Sciatic nerve (tissue), 2 donors: ENCODE measurements at places on chromosomes 6 and 20. TPM values are rescaled to one million over a fixed set of nuclear protein-coding genes. Genes with fewer than 3 reads are reported as not detected.

DNA sequence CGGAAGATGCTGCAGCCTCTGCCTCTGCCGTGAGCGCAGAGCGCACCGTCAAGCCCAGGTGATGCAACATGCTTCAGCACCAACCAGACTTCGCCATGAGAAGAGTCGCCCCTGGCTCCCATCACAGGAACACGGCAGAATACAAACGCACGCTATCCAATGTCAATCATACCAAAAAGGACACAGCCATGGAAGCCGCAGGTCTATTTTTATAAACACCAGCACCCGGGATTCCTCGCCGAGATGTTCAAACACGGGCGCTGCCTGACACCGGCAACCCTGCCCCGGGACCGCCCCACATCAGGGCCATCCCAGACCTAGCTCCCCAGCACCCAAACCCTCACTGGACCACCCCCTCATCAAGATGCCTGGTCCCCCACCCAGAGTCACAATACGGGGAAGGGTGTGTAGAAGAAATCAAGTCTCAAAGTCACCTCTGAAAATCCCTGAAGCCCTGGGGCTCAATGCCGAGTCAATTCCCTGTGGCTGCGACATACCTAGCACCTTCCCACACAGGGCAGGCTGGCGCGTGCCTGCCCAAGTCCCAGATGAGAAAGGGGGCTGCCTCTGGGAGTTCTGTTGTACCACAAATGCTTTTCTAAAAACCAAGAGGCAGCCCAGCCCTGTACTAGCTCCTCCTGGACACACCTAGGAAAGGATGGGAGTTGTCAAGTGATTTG lies 17.9 kb downstream of the TAF4 start:
- DNase-seq = no peak

Gene ABHD16B
- total RNA-seq = not detected

Gene ADGRB3
- 8.5 TPM for total RNA-seq

DNA sequence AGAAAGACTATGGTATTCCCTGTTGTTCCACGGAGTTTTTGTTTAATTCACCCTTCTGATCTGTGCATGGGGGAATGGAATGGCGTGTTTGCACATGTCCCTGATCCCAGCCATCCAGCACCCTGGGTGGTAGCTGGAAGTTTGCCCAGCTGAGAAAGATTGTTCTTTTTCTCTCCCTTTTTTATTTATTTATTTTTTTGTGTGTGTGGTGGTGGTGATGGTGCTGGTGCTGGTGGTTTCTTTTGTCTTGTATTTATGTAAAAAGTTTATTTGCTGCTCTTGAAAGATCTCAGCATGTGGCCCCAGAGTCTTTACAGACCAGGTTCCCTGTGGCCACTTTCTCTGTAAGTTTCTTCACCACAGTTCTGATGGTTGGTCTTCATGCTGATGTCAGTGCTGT lies 372.6 kb downstream of the UTRN start:
- no peak for DNase-seq

DNA sequence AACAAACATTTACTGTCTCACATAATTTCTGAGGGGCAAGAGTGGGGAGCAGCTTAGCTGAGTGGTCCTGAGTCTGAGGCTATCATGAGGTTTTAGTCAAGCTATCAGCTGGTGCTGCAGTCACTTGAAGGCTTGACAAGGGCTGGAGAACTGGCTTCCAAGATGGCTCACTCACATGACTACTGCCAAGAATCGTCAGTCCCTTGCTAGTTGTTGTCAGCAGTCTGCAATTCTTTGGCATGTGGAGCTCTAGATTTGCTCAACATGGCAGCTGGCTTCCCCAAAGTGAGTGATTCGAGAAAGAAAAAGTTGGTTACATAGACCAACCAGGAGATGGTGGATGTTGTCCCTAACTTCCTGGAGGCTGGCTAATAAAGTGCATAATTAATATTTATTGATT lies 2.8 kb upstream of the LRRC1 start:
- DNase-seq = no peak

Gene MYT1
- not detected for total RNA-seq

DNA sequence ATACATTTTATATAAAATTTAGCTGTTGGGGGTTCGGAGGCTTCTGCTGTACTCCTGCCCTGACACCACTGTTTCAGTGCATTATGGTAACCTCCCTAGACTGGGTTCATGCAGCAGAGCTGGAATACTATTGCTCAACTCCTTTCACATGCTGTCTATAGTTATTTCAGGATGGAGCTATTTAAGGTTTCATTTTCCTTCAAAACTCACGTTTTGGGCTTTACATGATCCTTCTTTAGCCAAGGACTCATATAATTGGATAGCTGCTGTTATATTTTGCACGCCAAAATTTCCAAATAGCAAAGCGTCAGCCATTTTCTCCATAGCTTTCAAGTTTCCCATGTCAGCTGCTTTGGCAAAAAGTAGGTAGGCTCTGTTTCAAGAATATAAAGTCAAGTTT lies 76.8 kb downstream of the SEL1L2 start:
- no peak for DNase-seq

DNA sequence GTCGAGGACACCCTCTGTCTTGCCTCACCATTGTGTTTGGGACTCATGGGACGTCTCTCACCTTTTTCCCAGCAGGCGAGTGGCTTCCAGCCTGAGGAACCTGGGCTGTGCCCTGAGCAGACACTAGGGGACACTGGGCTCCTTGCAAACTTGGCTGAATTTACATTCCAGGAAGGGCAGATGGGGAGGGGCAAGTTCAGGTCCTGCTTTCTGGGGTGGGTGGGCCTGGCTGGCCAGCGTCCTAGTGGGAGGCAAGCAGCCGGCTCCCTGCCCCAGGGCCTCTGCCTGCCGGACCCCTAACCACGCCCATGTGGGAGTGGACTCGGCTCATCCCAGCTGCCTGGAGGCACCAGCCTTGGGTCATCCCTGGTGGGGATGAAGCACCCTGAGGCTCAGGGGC lies 48.2 kb upstream of the MLN start:
- no peak for DNase-seq

DNA sequence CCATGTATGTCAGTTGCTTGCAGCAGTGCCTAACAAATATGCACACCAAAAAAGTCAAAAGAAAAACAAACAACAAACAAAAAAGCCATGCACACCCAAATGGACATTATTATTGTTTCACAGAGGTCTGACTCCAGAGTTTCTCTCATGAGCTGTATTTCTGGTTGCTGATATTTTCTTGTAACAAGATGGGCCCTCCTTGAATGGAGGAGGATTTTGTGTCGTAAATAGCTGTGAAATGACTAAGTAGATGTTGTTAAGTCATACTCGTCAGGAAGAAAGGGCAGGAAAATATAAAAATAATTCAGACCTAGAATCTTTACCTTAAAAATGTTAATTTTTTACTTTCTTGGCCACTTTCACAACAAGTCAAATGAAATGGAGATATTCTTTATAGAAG lies 96.0 kb downstream of the PLEKHG1 start:
- no peak for DNase-seq

- DNase-seq = no peak
These were observed 442.4 kb downstream of the FRK start for GRCh38 chr6:115618256-115618655.

GRCh38 chr6:14944593-14944992 lies 301.3 kb upstream of the JARID2 start:
- no peak for DNase-seq

Gene GRM1
- 0.45 TPM for total RNA-seq

DNA sequence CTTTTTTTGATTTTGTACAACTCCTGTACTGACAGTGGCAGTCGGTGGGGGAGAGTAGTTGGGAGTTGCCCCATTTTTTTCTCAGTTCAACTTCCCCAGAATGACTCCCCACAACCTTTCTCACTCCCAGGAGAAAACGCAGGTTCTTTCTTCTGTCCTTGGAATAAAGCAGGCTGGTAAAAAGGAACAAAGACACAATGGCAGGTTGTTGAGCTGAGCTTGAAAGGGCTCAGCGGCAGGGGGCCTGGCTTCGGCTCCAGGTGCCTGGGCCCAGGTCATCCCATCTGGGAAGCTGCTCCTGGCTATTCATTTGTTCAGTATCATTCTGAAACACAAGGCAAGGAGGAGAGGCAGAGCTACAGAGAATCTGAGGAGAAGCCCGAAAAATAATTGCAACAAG lies 46.2 kb downstream of the PROKR2 start:
- DNase-seq = no peak

Gene TSPO2
- total RNA-seq = 0.53 TPM

DNA sequence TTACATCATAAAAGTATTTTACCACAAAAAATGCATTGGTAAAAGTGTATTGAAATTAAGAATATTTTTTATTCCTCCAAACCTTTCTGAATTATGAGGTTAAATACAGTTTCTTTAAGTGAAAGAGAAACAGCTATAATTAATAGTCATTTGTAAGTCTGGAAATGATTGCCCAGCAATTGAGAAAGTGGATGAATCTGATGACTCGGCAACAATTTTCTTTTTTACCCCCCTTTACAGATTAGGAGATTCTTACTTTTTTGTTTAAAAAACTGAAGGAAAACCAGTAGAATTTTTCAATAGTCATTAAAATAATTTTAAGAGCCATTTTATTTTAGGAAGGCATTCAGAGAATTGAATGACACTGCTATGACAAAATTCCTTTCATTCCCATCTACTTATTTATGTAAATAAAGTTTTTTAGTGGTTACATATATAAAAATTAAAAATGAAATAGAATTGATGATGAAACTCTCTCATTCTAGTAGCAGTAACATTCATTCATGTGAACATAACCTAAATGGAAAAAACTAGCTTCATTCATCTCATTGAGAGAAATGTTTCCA lies 169.6 kb upstream of the PRND start:
- no peak for DNase-seq

DNA sequence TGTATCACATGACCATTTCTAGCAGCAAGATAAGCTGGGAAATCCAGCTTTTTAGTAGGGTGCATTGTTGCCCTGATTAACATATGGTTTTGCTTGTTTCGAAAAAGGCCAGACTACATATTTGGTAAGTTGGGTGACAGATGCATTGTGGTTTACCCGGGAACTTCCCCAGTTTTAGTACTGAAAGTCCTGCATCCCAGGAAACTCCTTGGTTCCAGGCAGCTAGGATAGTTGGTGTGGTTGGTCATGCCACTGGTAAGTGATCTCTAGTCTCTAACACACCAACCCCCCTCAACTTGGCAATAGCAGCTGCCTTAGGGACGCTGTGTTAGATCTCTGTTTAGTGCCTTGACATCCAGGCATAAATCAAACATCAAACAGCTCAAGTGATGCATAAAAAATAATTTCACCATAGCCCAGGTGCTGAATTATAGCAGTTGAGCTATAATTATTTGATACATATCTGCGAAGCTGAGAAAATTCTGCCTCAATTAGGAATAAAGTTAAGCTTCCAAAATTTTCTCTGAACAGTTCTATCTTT lies 216.5 kb downstream of the TFAP2C start:
- DNase-seq = no peak

GRCh38 chr6:167550941-167551627 lies 226.2 kb downstream of the TTLL2 start:
- DNase-seq = peak; percentile 94

DNA sequence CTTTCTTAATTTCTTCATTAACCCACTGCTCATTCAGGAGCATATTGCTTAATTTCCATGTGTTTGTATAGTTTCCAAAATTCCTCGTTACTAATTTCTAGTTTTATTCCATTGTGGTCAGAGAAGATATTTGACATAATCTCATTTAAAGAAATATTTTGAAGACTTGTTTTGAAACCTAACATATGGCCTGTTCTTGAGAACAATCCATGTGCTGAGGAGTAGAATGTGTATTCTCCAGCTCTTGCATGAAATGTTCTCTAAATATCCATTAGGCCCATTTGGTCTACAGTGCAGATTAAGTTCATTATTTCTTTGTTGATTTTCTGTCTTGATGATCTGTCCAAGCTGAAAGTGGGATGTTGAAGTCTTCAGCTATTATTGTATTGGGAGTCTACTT lies 251.7 kb downstream of the ALDH8A1 start:
- no peak for DNase-seq

GRCh38 chr20:56439771-56440291 lies 27.8 kb downstream of the CASS4 start:
- no peak for DNase-seq

- peak; percentile 87 for DNase-seq
These were observed 1.7 kb downstream of the JAG1 start for GRCh38 chr20:10671919-10672623.

- no peak for DNase-seq
These were observed 32.1 kb upstream of the MANEA start for GRCh38 chr6:95545226-95545625.

Gene HLA-DOB
- 1.8 TPM for total RNA-seq

Gene TFAP2D
- not detected for total RNA-seq

DNA sequence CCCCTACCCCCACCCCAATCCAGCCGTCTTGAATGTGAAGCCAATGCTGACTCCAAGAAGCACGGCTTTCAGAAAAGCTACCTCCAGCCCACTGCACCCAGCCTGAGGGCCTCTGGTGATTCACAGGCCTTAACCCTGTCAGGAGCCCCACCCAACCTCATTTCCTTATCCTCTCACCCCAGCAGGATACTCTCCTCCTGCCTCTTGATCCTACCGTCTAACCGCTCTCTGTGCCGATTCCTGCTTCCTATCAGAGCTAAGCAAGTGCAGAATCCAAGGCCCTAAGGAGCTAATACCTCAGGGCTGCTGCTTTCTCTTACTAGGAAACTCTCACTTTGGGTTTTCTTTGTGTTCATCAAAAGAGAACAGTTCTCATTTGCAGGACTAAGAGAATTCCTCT lies 47.2 kb downstream of the TRERF1 start:
- no peak for DNase-seq

DNA sequence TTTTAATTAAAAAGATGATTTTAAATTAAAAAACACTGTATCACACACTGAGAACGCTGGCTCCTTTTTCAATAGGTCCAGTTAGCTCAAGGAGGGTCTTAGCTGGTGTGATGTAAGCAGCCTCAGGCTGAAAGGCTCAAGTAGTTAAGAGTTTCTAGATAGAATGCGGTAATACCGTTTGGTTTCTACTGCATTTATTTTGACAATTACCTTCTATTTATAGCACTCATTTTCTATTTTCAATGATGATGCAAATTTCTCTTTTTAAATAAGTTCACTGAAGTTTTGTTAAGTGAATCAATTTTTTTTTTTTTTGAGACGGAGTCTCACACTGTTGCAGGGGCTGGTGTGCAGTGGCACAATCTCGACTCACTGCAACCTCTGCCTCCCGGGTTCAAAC lies 87.1 kb downstream of the PREX1 start:
- no peak for DNase-seq

Gene ZBTB2
- total RNA-seq = 13.2 TPM

Gene KIFC1
- total RNA-seq = 1.5 TPM

Gene MATN4
- total RNA-seq = 0.22 TPM

Gene BPIFA1
- not detected for total RNA-seq

DNA sequence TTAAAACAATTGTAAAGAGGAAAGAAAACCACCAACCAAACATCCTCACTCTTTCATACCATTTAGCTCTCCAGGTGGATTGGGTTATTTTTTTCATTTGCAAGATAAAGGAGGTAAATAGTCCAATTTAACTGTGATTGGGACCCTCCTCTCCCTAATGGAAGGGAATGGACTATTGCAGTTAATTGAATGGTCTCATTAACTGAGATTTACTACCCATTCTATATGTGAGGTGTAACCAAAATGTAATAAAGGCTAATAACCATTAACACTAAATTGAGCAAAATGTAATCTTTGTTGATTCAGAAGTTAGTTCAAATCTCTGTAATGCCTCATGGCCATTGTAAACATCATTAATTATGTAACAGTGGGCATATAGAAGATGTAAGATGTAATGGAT lies 105.0 kb downstream of the KLHL32 start:
- no peak for DNase-seq

- DNase-seq = no peak
These were observed 13.7 kb upstream of the ZNF318 start for GRCh38 chr6:43383021-43383667.
